Fibroblast of skin of right quadriceps (primary cell): ENCODE measurements at places on chromosomes 12 and 14.

- DNase-seq: no peak
These were observed 40.9 kb downstream of the CDK17 start for GRCh38 chr12:96359328-96359727.

DNA sequence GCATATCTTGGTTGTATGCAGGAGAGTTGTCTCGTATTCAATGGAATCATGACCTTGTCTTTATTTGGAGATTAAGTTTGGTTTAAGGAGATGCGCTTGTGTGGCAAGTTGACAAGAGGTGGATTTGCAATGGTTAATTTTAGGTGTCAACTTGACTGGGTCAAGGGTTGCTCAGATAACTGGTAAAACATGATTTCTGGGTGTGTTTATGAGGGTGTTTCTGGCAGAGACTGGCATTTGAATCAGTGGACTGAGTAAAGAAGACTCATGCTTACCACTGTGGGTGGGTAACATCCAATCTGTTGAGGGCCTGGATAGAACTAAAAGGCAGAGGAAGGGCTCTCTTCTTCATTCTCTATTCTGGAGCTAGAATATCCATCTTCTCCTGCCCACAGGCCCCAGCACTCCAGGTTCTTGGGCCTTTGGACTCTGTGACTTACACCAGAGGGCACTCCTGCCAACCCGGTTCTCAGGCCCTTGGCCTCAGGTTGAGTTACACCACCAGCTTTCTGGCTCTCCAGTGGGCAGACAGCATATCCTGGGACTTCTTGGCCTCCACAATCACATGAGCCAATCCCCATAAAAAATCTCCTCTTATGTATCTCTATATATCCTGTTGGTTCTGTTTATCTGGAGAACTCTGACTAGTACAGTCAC is 141.5 kb upstream of the ARID2 start:
- DNase-seq: no peak

- peak; percentile 15 for DNase-seq
These were observed 66.7 kb upstream of the STXBP6 start for GRCh38 chr14:25116607-25117006.

DNA sequence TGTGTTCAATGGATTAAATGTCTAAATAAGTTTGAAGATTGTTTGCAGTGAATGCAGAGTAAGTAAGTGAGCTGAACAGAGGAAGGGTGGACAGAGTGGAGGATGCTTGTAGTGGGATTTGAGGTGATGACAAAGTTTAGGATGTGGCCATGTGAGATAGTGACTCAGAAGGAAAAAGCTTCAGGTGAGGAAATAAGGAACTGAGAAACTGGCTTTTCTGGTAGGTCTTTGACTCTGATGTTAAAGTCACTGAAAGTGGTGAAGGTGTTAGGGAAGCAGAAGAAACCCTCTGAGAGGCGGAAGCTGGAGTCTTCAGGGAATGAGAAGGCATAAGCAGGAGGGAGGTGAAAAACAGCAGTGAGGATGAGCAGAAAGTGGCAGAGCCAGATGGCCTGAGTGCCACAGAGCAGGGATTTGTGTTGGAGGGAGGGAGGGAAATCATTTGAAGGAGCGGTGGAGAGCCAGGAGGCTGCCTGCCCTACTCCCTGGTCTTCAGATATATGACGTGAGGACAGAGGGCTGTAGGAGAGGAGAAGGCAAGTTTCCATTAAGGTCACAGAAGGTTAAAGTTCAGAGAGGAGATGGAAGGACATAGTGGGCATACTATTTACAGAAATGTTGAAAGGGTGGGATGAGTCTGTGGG is 24.8 kb downstream of the RGS6 start:
- DNase-seq: no peak

DNA sequence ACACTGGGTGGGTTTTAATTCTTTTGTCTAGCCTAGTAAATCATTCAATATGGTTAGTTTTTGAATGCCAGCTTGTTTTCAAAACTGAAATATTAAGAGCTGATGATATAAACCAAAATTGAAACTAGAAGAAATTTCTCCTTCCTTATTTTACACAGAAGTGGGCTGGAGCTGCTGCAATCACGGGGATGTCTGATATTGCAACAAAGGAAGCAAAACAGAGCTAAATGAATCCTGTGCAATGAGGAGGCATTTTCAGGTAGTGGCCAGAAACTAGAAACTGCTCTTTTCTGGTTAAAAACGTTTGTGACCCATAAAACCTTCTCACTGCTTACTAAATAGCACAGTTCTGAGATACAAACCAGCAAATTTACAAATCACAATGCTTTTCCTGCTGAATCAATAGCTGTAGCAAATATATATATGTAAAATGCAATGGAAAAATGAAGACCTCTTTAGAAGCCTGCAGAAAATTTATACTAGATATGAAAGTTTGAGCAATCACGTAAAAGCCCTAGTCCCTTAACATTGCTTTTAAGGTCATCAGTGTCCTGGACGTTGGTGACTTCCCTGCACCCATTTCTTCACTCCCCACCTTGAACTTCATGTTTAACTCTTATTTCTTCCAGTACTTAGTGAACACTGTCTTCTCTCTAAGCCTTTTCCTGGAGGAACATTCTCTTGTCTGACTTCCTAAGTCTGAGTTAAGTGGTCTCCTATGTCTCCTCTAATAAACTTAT is 15.9 kb upstream of the LRRK2 start:
- DNase-seq: no peak

DNA sequence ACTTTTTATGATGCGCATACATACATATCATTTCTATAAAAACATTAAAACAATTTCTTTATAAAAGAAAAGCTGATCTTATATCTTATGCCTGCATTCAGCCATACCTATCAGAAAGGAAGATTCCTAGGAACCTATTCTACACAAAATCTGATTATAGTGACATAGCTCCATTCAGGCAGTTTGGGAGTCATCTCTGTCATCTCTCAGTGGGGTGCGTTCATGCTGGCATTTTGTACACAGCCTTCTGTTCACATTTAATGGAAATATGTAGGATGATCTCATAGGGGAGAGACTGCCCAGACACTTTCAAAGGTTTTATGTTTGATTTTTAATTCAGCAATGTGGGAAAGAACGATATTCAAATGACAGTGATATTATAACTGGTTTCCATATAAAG is 52.9 kb downstream of the ATL1 start:
- no peak for DNase-seq

- DNase-seq: no peak
These were observed 141.4 kb downstream of the CRADD start for GRCh38 chr12:93818488-93819049.

DNA sequence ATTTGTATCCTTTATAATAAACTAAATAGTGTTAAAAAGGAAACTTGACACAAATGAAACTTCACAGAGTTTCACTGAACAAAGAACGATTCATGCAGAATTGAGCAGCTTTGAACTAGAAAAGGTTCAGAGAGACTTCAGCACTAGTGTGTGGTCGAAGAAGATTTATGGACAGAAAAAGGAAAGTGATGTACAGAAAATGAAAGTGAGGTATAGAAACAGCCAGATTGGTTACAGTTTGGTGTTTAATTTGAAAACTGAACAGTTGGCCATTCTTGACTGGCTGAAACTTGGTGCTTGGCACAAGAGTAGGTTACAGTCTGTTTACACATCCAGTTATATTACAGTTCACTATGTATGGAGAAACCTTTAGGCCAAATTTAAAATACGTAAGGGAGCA is 207.1 kb downstream of the GALC start:
- no peak for DNase-seq
